ENCODE measurements at places on chromosomes 7 and 10.

DNA sequence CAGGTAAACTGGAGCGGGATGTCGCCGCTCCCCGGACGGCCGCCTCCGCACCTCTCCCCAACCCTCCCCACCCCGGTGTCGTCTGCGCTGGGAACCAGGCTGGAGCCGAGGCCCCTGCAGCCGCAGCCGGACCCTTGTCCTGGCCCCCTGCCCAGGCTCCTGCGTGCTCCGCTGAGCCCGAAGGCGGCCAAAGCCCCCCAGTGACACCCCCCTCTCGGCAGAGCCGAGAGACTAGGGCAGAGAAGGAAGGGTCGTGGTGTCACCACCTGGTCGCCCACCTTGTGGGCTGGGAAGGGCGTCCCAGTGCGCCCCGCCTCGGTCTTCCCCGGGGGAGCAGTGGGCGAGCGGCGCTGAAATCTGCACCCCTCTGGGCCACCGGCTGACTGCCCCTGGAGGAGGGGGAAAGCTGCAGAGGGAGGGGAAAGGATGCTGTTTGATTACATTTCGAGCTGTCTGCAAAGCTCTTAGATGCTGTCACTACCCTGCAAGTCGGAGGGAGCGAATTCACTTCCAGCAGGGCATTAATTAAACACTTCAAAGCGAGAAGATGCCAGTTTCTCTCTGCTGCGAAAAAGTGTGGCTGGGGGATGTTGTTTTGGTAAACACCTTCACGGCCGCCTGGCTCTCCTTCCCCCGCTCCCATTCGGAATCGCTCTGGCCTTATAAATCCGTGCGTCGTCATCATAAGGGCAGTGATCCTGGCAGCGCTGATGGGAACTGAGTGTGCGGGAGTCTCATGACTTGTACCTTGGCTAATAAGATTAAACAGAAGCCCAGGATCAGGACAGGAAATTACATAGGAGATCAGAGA lies 622 bp downstream of the DYNC1I1 start:
- DNase-seq = peak; percentile 31

DNA sequence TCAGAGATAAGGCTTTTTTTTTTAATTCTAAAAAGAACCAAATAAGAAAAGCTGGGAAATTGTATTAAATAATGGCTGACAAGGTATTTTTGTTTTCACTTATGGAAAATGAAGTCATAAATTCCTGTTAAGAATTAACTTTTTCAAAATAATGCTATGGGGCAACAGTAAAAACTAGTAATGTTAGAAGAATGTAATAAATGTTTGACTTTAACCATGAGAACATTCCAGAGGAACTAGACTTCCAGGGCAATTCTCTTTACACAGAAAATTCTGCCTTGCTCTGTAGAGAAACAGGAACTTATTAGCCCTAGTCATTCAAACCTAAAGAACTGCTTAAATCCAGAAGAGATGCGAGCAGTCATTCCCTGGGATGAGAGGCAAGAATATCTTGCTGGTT lies 571.1 kb downstream of the IPMK start:
- no peak for DNase-seq

DNA sequence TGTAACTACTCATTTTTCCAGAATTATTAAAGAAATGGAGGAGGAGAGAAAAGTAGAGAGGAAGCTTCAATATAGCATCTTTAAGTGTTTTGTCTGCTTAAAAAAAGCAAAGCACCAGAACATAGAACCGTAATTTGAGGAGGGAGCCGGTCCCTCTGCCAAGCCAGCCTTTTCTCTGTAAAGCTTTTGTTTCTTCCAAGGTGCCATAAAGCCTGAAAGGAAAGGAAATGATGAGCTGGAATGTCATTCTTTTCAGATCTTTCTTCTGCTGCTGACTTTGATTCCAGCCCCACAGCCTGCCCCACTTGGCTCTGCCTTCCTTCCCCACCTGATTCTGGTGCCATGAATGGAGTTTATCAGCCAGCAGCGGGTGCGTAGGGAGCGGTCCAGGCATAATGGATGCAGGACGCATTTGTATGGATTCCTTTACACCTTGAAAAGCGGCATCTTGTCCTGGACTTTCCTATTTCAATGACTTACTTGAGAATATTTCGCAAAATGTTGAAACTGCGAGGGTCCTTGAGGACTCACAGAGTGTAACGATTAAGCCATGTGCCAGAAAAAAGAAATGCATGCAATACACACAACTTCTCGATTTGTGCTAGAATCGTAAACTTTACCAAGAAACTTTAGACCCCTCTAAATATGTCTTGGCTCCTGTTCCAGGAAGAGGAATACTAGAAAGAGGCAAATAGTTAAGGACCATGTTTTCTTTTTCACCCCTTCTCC lies 569.5 kb upstream of the MGMT start:
- DNase-seq = no peak

GRCh38 chr10:100715445-100716385 lies 29.7 kb upstream of the PAX2 start:
- DNase-seq = no peak

DNA sequence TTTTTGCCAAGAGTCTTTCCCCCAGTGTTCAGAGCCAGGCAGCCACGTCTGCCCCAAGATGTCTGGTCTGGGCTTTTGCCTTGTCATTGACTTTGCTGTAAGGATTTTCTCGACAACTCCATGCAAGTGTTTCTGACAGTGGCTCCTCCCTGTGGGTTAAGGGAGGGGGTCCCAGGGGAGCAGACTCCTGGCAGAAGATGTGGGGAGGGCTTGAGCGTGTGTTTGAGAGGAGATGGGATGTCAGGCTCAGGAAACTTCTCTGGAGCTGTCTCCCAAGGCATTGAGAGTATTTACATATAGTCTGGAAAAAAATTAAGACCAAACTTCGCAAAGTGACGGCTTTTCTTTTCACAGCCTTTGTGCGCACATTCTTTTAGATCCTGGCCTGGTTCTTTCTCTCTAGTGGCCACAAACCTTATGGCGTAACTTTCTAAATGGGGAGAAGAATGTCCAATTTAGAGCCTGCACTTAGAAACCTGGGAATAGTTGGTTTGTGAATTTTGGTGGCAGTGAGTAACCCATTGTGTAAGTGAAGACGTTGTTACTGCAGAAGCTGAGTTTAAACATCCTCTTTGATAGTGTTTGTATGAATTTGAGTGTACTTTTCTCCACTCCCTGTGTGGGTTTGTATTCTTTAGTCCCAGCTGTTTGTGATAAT lies 201.5 kb downstream of the LRMDA start:
- DNase-seq = no peak

DNA sequence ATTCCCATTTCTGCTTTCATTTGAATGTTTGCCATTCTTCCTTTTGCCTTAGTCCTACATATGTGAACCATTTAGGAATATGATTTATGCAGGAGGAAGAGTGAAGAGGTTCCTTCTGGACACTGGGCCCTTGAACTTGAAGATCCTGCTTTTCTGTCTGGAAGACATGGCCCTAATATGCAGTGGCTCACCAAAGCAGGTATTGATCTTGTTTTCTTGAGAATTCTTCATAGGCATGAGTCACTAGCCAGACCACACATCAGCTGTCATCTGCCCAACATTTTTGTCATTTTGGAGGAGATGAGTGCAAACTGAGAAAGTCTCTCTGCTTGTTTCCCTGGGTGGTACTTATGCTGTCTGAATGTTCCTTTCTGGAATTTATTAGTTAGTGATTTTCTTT lies 382.6 kb downstream of the LRMDA start:
- no peak for DNase-seq

DNA sequence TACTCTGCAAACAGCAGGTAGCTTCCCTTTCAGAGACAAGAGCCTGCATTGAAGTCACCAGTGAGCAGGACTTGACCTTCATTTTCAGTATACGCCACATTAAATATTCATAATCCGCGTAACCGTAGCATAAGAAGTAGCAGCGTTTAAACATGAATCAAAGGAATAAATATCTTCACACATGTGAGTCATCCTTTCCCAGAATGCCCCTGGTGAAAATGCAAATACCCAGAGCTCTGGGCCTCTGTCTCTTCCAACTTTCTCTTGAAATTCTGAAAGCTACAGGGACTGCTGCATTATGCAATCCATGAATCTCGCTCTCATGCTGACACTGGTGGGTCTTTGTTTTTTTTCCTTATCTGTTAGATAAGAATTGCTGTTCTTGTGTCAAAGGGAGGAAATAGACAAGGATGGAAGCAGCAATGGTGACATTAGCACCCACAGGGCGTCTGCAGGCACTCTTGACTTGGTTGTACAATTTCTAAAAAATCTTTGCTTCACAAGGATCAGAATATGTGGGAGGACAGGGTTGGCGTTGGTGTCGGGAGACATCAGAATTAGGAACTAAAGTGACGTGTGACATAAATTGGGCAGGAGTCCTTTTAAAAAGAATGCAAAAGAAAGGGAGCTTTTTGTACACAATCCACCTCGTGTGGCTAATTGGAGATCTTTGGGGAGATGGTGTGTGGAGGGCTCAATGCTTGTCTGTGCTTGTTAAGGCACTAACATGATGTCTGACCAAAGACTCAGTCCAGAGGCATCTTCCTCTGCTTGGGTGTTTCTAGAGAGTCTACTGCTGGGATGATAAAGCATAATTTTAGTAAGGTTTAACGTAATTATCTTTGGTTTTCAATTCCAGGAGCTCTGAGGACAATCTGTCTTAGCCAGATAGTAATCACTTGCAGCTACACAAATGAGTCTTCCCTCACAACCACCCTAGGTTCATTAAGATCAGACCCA lies 390.3 kb downstream of the KCNMA1 start:
- DNase-seq = no peak

DNA sequence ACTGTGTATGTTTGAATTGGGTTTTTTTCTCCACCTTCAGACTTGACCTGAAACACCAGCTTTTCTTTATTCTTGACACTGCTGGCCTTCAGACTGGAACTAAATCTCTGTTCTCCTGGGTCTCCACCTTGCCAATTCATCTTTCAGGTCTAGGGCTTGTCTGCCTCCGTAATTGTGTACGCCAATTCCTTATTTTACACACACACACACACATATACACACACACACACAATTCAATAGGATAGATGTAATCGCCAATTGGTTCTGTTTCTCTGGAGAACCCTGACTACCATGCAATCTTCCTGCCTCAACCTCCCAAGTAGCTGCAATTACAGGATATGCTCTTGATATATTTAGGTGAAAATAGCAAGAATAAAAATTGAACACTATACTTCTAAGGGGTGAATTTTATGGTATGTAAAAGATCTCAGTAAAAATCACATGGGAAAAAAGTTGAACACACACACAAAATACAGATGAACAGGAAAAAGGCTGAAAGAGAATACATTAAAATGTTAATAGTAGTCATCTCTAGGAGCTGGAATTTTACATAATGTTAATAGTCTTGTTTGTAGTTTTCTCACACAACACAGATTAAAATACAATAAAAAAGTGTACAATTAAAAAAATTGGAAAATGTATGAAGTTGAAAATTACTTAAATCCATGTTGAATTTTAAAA lies 6.6 kb upstream of the VCL start:
- no peak for DNase-seq

DNA sequence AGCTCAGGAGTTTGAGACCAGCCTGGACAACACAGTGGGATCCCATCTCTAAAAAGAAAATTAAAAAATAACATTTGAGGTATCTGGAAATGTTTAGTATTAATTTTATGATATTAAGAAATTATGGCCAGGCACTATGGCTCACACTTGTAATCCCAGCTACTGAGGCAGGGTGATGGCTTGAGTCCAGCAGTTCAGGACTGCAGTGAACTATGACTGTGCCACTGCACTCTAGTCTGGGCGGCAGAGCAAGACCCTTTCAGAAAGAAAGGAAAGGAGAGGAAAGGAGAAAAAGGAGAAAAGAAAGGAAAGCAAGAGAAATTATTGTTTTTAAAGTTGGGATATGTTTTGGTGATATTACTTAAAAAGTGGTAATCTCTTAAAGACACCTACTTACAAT lies 2.5 kb upstream of the CCDC186 start:
- DNase-seq = no peak

- DNase-seq = no peak
These were observed 832.1 kb downstream of the CNTNAP2 start for GRCh38 chr7:146948703-146949102.

DNA sequence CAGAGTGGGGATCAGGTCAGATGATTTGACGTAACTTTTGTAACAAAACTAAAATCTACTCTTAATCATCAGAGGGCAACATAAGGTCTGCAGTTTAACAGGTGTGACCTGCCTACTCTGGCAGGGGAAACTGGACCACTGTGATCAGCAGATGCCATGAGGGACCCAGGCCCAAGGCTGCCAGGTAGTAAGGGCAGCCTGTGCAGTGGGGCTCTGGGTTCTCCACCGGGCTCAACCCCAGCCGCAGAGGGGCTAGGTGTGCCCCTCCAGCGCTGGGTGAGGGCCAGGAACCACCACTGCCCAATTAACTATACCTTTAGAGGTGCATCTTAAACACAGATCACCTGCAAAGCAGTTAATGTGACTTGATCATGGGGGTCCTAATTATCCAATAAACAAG lies 17.6 kb downstream of the AKR1B1 start:
- no peak for DNase-seq

- DNase-seq = no peak
These were observed 2.5 kb upstream of the GPR146 start for GRCh38 chr7:1041551-1042491.

DNA sequence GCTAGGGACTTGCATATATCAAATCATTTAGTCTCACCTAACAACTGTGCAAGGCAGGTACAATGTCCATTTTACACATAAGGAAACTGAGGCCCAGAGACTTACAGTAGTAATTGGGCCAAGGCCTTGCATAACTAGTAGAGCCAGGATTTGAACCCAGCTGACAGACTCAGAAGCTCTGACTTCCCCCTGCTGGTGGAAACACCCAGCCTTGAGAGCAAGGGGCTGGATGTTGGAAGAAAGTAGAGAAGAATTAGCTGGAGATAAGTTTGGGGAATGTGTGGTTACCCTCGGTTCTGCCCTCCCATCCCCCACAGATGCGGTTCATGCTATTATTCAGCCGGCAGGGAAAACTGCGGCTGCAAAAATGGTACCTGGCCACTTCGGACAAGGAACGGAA lies 2.0 kb downstream of the AP1S1 start:
- no peak for DNase-seq

- peak; percentile 74 for DNase-seq
These were observed at the start of gene VDAC2 for GRCh38 chr10:75210282-75211006. Gene VDAC2, plus strand, starts transcription at chr10:75210796. Its CDS starts 363 bp downstream, at chr10:75211159.

- DNase-seq = no peak
These were observed 609.9 kb downstream of the CCSER2 start for GRCh38 chr10:84938117-84938905.

- DNase-seq = no peak
These were observed 21.3 kb upstream of the AMZ1 start for GRCh38 chr7:2666588-2667250.

- DNase-seq = no peak
These were observed 10.0 kb upstream of the IFIT5 start for GRCh38 chr10:89404104-89405047.

GRCh38 chr7:92848851-92849250 lies 12.5 kb upstream of the CDK6 start:
- DNase-seq = no peak

- DNase-seq = no peak
These were observed 66.9 kb downstream of the STK17A start for GRCh38 chr7:43649755-43650274.

GRCh38 chr7:31640381-31640780 lies 46.6 kb upstream of the PPP1R17 start:
- no peak for DNase-seq

GRCh38 chr10:31352436-31353226 lies 33.6 kb downstream of the ZEB1 start:
- no peak for DNase-seq

- DNase-seq = no peak
These were observed 11.0 kb downstream of the HECW1 start for GRCh38 chr7:43123457-43123856.
